ENCODE measurements at places on chromosomes 13 and 19.

GRCh38 chr13:42751693-42752092, 29.7 kb upstream of the FAM216B start:
- DNase-seq, result no peak

- DNase-seq, result peak; percentile 25
Measured at GRCh38 chr19:45659096-45659729, 8.8 kb upstream of the GIPR start.

- DNase-seq, result peak; percentile 81
Measured at GRCh38 chr13:31945202-31945961, 86.2 kb upstream of the FRY start.

GRCh38 chr13:73870970-73871935, 263.0 kb downstream of the KLF12 start:
- DNase-seq, result no peak

DNA sequence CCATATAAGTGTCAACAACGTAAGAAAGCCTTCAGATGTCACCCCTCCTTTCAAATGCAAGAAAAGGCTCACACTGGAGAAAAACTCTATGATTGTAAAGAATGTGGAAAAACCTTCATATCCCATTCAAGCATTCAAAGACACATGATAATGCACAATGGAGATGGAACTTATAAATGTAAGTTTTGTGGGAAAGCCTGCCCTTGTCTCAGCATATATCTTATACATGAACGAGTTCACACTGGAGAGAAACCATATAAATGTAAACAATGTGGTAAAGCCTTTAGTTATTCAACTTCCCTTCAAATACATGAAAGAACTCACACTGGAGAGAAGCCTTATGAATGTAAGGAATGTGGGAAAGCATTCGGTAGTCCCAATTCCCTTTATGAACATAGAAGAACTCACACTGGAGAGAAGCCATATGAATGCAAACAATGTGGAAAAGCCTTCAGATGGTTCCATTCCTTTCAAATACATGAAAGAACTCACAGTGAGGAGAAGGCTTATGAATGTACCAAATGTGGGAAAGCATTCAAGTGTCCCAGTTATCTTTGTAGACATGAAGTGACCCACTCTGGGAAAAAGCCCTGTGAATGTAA, 11.1 kb downstream of the ZNF844 start:
- no peak for DNase-seq
